ENCODE measurements at places on chromosomes 6 and 20.

DNA sequence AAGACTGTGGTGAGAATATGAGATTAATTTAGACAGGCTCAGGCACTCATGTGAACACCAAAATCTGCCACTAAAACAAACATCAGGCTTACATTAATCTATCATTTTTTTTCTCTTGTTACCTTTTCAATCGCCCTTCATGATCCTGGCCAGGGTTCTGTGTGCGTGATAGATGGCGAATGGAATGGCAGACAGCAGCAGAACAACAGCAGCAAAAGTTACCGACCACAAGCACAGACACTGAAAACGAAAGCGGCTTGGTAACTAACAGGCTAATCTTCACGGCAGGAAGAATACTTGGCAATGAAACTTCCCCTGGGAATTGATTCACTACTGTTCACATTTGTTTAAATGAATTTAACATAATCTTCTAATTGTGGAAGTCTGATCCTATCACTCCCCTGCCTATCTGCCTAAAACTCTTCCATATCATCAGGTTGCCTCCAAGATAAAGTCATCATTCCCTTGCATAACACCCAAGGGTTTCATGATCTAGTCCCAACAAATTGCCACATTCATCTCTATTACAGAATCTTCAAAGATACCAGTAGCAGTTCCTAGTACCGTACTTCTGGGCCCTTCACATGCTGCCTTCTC lies 28.7 kb downstream of the PTPRK start:
- peak; percentile 26 for DNase-seq

DNA sequence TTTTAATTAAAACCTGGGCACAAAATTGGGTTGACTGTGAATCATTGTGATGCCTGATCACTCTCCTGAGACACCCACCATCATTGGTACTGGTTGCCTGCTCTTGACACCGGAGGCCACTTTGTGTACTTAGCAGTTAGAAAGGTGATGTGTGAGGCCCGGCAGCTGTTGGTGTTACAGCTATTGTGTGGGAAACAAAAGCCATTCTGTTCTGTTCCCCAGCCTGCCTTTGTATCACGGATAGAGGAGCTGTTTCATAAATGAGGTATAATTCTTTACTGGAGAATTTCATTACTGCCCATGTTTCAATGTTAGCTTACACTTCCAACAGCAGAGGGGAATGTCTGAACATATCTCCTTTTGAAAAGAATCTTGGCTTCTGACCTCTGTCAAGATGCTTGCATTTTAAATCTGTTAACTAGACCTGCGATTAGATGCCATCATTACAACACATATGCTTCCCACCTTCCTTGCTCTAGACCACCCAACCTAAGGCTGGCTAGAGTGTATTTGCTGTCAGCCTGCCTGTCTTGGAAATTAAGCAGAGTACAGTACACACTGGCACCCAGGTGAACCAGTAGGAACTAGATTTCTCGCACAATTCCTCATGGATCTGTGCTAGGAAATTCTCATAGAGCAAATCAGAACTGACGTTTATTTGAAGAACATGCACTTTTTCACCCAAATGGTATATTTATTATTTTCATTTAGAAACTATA lies 142.4 kb upstream of the INSM1 start:
- DNase-seq = peak; percentile 65

DNA sequence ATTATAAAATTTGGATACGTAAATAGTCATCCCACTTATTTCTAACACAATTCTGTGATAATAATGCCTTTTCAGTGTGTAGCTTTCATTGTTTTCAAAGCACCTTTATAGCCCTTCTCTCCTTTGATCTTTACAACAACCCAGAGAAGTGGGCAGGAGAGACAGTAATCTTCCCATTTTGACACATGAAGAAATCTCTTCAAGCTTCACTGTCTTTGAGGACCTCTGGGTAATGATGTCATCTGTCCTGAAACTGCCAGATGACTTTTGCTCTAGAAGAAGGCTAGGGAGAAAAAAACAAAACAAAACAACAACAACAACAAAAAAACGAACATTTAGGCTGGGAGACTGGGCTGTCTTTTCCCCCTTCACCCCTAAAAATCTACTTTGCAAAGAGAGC lies 203.0 kb downstream of the KCNQ5 start:
- DNase-seq = no peak

DNA sequence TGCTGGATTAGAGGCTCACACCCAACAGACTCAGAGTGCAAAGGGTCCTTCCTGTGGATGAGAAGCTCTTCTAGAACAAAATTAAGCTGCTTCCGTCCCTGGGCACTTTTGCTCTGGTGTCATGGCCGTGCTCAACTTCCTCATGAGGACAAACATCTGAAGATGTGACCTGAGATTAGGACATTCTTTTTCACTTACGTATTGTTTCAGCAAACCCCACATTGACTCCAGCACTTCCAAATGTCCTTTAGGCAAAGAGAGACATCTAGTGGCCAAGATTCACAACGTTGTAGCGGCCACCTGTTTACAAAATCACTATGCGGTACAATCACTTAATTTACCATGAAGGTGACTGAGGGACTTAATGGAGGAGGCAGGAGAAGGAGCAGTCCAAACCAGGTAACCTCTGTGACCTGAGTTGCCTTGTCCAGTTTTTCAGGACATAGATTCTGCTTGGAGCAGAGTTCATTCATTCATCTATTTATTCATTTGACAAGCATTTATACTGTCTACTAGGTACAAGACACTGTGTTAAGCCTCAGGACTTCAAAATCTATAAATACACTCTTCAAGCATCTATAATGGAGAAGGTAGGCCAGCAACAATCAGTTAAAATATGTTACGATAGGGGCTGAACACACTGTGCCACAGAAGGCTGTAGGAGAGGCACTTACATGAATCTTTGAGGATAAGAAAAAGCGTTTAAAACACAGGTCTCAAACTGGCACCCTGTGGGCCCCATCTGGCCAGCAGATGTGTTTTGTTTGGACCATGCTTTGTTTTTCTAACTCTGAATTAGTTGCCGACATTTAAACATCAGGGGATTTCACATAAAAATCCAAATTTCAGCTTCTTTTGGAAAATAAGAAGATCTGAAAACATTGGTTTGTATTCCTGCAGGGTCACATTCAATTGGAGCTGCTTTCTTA lies 5.6 kb upstream of the ADGRF1 start:
- peak; percentile 78 for DNase-seq

GRCh38 chr20:55216525-55217242 lies 741.3 kb downstream of the DOK5 start:
- no peak for DNase-seq

GRCh38 chr20:19628570-19629134 lies 129.4 kb upstream of the RIN2 start:
- DNase-seq = peak; percentile 67

GRCh38 chr20:43028470-43028869 lies 161.2 kb downstream of the PTPRT start:
- DNase-seq = no peak

DNA sequence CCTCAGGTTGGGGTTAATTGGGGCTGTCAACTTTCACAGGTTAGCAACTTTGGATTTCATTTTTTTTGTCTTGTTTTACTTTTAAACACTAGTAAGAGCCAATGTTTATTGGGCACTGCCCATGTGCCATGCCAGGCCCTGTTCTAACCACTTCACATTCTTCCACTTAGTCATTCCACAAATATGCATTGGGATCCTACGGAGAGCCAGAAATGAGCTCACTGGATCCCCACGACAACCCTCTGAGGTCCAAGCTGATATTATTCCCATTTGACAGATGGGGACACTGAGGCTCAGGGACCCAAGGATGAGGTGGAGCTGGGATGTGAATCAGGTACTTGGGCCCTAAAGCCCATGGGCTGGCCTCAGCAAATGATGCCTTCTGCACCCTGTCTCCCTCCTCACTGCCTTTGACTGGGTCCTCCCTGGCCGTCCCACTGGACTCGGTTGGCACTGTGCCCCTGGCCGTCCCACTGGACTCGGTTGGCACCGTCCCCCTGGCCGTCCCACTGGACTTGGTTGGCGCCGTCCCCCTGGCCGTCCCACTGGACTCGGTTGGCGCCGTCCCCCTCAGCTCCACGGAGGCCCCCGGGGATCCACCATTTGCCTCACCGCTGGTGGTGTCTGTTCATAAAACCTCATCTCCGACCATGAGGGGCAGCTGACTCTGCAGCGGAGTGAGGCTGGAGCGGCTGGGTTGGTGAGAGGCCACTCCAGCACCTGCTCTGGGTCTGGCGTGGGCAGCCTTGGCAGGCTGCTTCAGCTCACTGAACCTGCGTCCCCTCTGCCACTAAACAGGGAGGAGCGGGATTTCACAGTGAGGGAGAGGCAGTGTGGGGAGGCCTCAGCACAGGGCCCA lies 4.8 kb upstream of the PMEPA1 start:
- no peak for DNase-seq

DNA sequence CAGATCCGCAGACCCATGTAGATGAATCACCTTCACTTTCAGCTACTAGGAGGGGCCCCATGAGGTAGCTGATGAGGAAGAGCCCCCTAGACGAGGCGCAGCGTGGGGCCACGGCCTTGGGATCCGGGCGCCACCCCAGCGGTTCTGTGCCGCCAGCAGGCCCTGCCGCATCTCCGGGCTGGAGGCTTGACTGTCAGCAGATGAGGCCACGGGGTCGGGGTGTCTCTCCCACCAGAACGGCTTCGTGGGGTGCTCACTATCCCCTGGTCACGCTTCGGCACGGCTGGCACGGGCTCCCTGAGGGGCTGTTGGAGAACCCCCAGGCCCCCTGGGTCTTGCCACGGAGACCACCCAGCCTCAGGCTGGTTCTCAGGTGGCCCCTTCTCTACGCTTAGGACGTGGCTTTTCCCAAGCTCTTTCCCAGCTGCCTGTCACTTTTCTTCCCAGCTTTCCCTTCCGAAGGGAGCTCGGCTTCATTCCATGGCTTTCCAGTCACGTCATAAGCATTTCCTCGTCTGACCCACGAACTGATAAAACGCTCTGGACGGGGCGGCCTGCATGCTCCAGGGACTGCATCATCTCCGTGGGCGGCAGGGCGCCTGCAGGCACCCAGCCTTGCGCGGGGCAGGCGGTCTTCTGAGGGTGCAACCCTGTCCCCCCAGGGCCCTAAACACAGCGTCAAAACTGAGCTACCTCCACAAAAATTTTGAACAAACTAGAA lies 85.9 kb downstream of the THBS2 start:
- no peak for DNase-seq

Data from neural progenitor cell (in vitro differentiated cells).